ENCODE measurements at places on chromosomes 13 and 19.

DNA sequence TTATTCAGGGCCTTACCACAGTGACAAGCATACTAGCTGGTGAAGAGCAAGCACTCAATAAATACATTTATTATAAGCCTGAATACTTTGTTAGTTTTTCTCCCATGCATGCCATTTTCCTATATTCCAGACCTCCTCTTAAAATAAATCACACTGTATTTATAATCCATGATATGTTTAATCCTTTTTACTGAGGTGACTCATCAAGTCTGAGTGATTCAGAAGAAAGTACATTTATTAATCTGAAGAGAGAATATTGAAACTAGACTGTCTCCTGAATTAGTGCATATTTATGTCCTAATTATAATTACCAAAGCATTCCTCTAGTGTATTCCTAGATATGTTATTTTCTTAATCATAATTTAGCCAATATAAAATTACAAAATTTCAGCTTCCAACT, 323.3 kb downstream of the NALCN start:
- DNase-seq, result no peak

GRCh38 chr13:66345971-66346370, 884.2 kb downstream of the PCDH9 start:
- no peak for DNase-seq

DNA sequence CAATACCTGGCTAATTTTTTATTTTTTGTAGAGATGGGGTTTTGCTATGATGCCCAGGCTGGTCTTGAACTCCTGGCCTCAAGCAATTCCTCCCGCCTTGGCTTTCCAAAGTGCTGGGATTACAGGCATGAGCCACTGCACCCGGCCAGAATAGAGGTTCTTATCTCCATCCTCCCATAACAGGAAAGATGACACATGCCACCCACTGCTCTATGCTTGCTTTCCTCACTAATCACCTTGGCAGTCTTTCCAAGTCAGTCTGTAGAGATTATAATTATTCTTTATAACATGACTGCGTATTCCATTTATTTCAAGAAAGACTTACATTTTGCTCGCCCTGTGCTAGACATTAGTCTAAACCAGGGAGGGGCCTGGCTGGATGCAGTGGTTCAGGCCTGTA, 6.7 kb downstream of the VAV1 start:
- no peak for DNase-seq

- peak; percentile 43 for DNase-seq
Observed at GRCh38 chr13:99215184-99215830, 14.7 kb downstream of the UBAC2 start.

GRCh38 chr19:14248578-14249011, 42.6 kb upstream of the ADGRL1 start:
- peak; percentile 29 for DNase-seq

GRCh38 chr19:34457446-34457845, 24.1 kb upstream of the WTIP start:
- no peak for DNase-seq

- DNase-seq, result no peak
Observed at GRCh38 chr19:35554076-35554475, 8.7 kb downstream of the TMEM147 start.

DNA sequence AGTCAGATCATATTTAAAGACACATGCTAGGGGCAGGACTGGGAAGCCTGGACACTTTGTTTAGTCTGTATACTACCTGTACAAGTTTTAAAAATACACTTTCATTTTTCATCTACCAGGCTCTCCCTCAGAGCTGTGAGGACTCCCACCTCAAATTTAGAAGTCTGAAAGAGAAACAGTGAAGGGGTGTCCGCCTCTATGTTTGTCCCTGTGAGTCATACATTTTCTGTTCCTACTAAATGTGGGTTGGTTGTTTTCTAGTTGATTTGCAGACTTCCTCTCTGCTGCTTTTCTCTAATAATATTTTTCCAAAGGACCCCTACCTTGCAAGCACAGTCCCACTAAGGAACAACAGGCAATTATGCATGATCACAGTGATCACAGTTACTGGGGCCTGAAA, 110.5 kb downstream of the ENOX1 start:
- no peak for DNase-seq

DNA sequence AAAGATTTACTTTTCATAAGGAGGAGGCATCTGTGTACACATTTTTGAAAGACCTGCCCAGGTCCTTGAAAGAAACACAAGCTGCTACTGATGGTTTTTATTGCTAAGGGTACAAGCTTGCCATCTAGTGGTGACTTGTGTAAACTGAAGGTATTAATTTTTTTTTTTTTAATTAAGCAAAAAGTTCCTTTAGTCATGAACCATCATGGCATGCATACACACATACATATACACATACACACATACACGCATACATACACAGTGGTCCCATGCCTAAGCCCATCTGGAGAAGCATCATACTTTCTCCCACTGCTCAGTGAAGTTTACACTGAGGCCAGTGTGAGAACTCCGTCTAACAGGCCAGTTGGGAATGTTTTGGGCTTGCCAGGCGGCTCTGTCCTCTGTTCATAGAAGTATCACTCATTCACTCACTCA, 312.5 kb downstream of the DCLK1 start:
- DNase-seq, result no peak

DNA sequence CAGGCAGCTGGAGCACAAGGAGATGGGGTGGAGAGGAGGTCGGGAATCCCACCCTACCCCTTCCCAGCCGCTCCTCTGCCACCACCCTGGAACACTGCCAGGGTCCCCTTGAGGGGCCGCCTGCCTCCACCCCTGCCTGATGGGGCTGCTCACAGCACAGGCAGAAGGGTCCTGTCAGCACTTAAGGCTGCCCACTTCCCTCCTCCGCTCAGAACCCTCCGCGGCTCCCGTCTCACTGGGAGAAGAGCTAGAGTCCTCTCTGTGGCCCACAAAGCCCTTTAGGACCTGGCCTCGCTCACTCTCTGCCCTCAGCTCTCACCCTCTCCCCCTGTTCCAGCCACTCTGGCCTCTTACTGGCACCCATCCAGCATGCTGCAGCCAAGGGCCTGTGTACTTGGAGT, 3.4 kb upstream of the POLD1 start:
- no peak for DNase-seq

DNA sequence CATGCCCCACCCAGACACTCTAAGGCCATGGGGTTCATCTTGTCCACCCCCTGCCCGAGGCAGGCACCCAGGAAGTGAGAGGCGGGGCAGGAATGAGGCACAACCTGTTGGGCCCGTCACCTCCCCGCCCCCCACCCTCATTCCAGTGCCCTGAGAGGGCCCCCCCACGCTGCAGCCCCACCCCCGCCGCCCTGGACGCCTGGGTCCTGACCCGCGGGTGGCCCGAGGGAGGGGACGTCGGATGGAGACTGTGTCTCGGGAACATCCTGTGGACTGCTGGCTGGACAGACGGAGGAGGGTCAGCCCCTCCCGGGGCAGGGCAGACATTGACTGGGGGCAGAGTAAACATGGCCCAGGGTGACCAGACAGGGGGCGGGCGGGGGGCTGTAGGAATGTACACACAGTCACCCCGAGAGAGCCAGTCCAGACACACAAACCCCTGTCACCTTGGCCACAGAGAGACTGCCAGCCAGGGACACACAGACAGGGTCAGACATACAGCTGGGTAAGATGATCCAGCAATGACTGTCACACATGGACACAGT, 7.4 kb upstream of the JUNB start:
- DNase-seq, result no peak

- no peak for DNase-seq
Observed at GRCh38 chr13:60095300-60095699, 68.4 kb downstream of the DIAPH3 start.

- no peak for DNase-seq
Observed at GRCh38 chr19:38208571-38208970, 15.5 kb downstream of the DPF1 start.

GRCh38 chr13:50678464-50679162, 164.9 kb downstream of the DLEU7 start:
- no peak for DNase-seq

DNA sequence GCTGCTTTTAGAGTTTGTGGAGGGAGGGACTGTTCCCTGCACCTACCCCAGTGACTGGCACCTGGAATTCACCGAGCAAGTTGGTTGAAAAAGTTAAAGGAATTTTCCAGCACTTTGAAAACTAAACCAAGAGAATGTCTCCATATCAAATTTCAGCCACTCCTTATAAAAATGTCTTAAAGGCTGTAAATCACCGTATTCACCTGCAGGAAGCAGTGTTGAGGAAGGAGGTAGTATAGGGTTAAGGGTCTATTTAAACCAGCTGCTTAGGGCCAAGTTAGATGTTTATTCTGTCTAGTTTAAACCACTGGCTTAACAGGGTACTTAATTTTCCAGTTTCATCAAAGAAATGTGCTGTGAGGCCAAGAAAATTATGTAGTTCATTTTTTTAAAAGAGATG, 3.8 kb upstream of the RAB20 start:
- no peak for DNase-seq

- DNase-seq, result no peak
Observed at GRCh38 chr19:22882797-22883196, 50.7 kb downstream of the ZNF723 start.

DNA sequence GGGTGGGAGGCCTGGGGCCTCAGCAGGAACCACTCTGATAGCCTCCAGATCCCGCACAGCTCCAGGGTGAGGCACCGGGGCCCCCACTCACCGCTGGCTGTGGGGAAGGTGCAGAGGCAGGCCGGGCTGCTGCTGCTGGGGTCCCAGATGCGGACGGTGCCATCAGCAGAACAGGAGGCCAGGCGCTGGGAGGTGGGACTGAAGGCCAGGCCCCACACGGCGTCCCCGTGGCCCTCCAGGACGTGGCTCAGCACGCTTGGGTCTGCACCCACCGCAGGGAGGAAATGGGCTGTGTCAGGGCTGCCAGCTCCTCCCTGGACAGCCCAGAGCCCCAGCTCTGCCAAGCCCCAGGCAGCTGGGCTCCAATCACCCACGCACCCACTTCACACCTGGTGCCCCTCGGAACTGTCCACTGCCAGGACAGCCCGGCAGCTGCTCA, 6.1 kb upstream of the PRKD2 start:
- no peak for DNase-seq

DNA sequence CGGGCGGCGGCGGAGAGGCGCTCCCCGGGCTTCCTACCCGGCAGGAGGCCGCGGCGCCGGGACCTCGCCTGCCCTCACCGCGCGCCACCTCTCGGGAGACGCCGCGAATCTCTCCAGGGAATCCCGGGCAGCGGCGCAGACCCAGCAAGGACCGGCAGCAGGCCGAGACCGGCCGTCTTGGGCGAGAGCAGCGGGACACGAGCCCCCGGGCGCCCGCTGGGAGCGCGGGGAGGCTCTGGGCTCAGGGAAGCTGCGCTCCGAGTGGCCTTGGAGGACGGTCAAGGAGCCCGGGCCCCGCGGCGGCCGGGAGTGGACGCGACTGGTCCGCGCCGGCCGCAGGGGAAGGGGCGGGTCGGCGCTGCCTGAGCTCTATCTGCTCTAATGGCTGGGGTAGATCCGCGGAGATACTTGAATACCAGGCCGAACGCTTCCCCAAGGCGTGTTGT, 14.7 kb downstream of the CDX2 start:
- no peak for DNase-seq

GRCh38 chr13:46609726-46610125, 56.8 kb downstream of the LRCH1 start:
- DNase-seq, result no peak

GRCh38 chr13:49220036-49220855, at the start of gene MLNR:
Gene MLNR, plus strand, starts transcription at chr13:49220338. Its CDS starts 0 bp downstream, at chr13:49220338.
- peak; percentile 33 for DNase-seq

GRCh38 chr19:43524922-43525835, 1.8 kb downstream of the ETHE1 start:
- DNase-seq, result no peak

GRCh38 chr13:47334173-47334572, 437.3 kb upstream of the HTR2A start:
- DNase-seq, result no peak

DNA sequence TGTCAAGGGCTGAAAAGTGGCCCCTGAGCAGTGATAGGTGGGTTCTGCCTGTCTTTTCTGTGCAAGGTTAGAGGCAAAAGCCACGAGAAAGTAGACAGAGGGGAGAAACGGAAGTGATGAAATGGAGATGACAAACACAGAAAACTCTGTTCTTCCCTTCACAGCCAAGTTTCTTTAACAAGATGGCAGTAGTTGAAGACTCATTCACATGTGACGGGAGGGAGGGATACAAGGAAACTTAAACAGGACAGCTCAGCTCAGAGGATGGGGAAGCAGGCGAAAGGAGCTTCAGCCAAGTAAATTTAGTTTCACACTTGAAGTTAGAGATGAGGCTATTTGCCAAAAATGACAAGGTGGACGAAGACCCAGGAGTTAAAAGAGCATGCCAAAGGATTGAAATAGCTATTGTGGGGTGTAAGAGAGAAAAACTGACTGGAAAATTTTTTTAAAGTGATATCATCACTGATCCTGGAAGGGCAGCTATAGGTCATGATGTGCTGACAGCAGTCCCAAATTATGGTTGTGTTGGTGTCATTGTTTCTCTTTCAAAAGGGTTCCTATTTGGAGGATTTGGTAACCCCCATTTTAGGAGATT, 347.9 kb downstream of the EFNB2 start:
- no peak for DNase-seq

DNA sequence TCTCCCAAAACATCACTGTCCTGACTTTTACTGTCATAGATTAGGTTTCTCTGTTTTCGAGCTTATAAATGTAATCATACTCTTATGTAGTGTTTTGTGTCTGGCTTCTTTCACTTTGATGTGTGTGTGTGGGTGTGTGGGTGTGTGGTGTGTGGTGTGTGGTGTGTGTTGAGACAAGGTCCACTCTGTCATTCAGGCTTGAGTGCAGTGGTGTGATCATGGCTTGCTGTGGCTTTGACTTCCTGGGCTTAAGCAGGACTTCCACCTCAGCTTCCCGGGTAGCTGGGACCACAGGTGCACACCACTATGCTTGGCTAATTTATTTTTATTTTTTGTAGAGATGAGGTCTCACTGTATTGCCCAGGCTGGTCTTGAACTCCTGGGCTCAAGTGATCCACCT, 59.6 kb downstream of the PDS5B start:
- no peak for DNase-seq

GRCh38 chr19:440391-441212, 20.2 kb downstream of the SHC2 start:
- no peak for DNase-seq

DNA sequence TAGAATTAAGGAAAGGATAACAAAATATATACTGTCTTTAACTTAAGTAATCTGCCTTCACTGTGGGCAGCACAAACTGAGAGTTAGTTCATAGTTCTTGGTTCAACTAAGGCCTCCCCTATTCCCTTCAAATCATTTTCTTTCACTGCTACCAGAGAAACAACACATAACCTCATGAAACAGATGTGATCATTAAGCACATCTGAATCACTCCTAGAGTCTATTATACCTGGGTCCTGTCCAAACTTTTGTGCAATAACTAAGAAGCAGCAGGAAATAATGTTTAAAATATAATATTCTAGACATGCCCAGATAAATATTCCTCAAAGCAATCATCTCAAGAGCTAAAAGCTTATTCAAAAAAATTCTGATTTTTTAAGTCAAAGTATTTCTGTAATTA, 62.9 kb downstream of the ZC3H13 start:
- no peak for DNase-seq

- DNase-seq, result no peak
Observed at GRCh38 chr19:6999933-7000332, 21.3 kb downstream of the MBD3L2B start.

DNA sequence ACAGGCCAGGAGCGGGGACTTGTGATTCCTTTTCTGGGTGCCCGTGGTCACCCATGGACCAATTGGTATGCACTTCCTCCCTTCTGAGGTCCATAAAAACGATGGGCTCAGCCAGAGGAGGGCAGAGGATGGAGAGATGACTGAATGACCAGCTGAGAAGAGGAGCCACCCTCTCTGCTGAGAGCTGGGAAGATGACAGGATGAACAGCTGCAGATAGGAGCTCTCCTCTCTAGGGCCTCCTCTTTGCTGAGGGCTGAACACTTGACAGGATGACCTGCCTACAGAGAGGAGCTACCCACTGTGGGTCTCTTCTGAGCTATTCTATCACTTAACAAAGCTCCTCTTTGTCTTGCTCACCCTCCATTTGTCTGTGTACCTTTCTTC, 4.1 kb downstream of the IGFL4 start:
- no peak for DNase-seq
